ENCODE measurements at places on chromosomes 3 and 15. TPM values are rescaled to one million over a fixed set of nuclear protein-coding genes. Genes with fewer than 3 reads are reported as not detected.

Gene C3orf80
- total RNA-seq: not detected

Gene GRIP2
- total RNA-seq: 0.08 TPM

DNA sequence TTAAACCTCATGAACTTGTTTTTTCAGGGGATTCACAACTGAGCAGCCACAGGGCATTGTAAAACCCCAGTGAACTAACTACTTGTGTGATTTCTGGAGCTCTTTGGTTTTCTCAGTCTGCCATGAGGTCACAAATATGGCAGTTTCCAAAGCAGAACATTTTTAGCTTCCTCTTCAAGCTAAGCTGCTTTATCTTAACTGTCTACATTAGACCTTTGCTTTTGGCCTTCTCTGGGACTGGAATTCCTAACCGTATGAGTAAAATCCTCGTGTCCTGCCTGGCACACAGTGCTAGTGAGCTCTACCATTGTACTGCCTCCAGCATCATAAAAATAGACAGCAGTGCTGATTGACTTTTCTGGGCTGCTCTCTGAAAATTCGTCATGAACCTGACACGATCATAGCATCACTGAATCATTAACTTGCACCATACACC lies 22.1 kb downstream of the CDIN1 start:
- DNase-seq: no peak

DNA sequence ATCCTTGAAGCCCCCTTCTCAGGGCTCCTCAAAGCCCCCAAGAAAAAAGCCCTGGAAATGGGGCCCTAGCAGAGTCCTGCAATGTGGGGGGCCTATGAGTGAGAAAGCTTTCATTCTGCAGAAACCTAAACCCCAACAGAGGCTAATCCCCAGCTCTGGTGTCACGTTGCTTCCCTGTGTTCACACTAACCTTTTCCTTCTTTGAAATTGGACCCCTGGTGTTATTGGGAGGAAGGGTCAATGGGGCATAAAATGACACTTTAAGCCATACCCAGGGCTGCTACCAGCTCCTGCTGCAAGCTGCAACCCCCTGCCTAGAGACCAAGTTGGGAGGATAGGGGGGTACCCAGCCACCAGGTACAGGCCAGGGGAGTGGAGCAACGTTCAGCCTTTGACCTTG lies 2.1 kb downstream of the CYP1A2 start:
- DNase-seq: no peak

DNA sequence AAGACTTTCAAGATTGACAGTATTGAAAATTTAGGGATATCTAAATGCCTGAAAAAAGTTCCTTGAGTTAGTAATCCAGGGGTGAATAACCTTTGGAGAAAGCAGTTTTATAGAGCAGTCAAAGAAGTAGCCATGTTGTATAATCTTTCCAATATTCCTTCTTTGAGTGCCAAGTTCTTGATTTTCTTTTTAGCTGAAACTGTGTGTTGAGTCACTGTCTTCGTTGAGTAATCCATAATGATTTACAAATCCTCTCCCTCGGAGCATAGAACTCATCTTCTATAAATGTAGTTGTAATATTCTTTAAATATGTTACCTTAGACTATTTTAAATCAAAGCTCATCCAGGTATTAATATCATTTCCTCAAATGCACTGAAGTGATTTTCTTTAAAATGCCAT lies 135.2 kb downstream of the BBX start:
- no peak for DNase-seq

Gene STRC
- total RNA-seq: 0.07 TPM

GRCh38 chr3:170772175-170772574 lies 97.8 kb downstream of the RPL22L1 start:
- DNase-seq: no peak

GRCh38 chr15:90871139-90871715 lies 2.8 kb downstream of the FURIN start:
- no peak for DNase-seq

Gene FOXB1
- total RNA-seq: not detected

GRCh38 chr15:81061490-81062253 lies 60.9 kb downstream of the TLNRD1 start:
- no peak for DNase-seq

DNA sequence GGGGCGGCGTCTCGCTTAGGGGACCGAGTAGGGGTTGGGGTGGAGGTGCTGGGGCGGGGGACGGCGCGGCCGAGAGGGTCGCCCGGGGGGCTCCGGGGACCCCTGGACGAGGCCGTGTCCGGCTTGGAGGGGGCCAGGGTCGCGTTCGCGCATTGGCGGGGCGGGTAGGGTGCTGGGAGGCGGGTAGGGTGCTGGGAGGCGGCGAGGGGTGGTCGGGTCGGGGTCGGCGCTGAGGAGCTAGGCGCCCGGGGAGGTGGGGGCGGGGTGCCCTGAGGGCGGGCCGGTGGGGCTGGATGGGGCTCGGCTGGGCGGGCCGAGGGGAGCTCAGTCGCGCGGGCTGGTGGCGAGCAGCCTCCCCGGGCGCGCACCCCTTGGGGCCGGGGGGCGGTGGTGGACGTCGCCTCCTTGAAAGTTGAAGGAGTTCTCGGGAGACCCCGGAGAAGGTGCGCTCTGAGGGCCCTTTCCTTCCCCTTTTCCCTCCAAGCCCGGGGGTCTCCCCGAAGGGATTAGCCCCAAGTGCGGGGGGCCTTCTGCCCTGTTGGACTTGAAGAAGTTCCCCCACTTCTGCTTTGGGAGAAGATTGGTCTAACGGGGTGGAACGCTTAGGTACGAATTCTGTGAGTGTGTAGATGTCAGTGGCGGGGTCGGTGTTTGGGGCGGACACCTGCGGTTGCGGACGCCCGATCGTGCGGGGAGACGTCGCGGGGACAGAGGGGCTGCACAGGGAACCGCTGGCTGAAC lies 543 bp downstream of the MEF2A start:
- DNase-seq: no peak

DNA sequence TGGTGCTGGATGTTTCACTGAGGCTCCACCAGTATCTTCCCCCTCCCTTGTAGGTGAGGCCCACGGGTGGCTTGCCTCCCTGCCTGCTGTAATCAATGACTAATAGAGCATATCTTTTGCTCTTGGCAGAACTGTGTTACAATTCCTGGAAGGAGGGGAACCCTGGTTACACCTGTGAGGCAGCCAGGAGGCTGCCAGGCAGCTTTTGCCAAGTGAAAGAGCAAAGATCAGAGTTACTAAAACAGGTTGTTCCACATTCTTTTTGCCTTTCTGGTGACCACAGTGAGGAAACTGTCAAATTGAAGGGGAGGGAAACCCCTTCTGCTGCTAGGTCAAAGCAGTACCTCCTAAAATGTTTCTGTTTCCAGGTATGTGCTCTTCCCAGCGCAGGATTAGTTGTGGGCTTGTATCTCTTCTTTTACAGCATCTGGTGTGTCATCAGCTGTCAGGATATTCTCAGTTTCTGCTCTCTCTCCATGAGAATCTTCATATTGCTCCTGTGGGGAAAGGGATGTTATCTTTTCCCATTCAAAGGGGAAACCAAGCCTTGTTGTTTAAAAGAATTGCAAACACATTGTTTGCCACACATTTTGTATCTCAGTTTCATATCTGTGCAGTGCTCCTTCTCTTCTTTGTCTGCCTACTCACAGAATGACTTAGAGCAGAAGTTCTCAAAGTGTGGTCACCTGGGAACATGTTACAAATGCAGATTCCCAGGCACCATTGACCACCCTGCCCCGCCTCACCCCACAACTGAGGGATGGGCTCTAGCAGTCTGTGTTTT lies 137.4 kb upstream of the UMPS start:
- no peak for DNase-seq

Data from HepG2 (cell line).